ENCODE measurements at places on chromosomes 12 and 14. TPM values are rescaled to one million over a fixed set of nuclear protein-coding genes. Genes with fewer than 3 reads are reported as not detected.

Gene SLC24A4
- total RNA-seq: 42.4 TPM

Gene RALGAPA1
- 158 TPM for total RNA-seq

Gene COQ6
- total RNA-seq: 28.1 TPM

Gene C1RL
- 8.3 TPM for total RNA-seq

Gene TMEM119
- total RNA-seq: 3.3 TPM

Gene AGAP2
- 216 TPM for total RNA-seq

Gene KCNK10
- total RNA-seq: 17.1 TPM

Gene REM2
- 2.2 TPM for total RNA-seq

Gene BDKRB2
- 2.7 TPM for total RNA-seq

Gene PMEL
- not detected for total RNA-seq

Gene KRT73
- total RNA-seq: not detected

Gene FGF6
- not detected for total RNA-seq

Gene TMTC1
- 45.2 TPM for total RNA-seq

Gene MYF6
- total RNA-seq: not detected

Gene SCYL2
- 44.0 TPM for total RNA-seq

Gene KCNC2
- total RNA-seq: 126 TPM

Gene SALL2
- 49.3 TPM for total RNA-seq

Gene GPX2
- not detected for total RNA-seq

Gene NXPH4
- total RNA-seq: 0.56 TPM

Gene MDM2
- total RNA-seq: 92.3 TPM

Gene CLEC4C
- not detected for total RNA-seq

Gene OR10AD1
- total RNA-seq: not detected

Gene CFAP251
- total RNA-seq: 7.1 TPM

Gene HOXC11
- not detected for total RNA-seq

Gene AMN
- total RNA-seq: 1.2 TPM

Gene KERA
- not detected for total RNA-seq

Gene OR10P1
- not detected for total RNA-seq

Gene EAPP
- 24.0 TPM for total RNA-seq

Gene KLRC3
- not detected for total RNA-seq

Gene SMCO3
- not detected for total RNA-seq

Gene GPR135
- total RNA-seq: 12.9 TPM

Gene LHX5
- not detected for total RNA-seq

Gene ADGRD1
- total RNA-seq: 12.8 TPM

Gene TESPA1
- total RNA-seq: 120 TPM

Gene CDKN3
- 5.2 TPM for total RNA-seq

Gene AKAP5
- 28.1 TPM for total RNA-seq

Gene CCDC177
- 11.1 TPM for total RNA-seq

Gene LRRC10
- not detected for total RNA-seq

Gene GNB3
- total RNA-seq: 12.7 TPM
